ENCODE measurements at places on chromosomes 11 and 22.
A peak's percentile ranks its signal among the peaks of the same experiment; 100 is the strongest.

- DNase-seq: no peak
Observed at GRCh38 chr11:73225001-73225686, 7.1 kb downstream of the P2RY2 start.

- no peak for DNase-seq
Observed at GRCh38 chr11:67538306-67538705, 15.1 kb upstream of the CABP2 start.

DNA sequence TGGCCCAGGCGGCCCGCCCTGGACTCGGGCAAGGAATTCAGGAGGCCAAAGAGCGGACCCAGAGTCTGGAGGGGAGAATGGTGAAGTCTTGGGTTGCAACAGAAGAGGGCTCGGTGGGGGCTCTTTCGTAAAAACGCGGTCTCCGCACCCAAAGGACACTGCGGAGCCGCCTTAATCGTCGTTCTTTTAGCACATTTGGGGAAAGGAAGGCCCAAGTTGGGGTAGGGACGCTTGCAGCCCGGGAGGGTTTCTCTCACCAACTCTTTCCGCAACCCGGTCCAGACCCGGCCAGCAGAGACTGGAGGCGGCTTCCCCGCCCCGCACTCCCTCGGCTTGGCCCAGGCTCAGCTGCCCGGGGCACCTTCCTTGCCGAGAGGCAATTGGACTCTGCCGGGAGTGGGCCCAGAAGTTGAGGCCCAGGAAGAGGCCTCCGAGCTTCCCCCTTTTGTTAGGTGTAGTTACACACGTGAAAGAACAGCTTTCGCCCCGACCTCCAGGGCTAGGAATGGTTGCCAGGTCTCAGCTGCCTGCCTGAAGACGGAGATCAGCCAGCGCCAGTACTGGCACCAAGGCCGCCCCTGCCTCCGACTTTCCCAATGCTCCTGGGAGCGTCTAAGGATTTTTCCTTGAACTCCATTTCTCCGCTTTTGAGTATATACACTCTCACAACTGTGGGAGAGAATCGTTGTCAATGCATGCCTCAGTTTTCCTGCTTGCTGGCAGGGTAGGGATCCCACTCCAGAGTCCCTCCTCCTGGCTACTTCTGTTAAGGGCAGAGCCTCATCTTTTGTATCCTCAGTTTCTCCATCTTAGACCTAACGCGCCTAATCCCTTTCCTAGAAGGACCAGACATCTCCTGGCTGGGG is 3.7 kb downstream of the ALX4 start:
- no peak for DNase-seq

DNA sequence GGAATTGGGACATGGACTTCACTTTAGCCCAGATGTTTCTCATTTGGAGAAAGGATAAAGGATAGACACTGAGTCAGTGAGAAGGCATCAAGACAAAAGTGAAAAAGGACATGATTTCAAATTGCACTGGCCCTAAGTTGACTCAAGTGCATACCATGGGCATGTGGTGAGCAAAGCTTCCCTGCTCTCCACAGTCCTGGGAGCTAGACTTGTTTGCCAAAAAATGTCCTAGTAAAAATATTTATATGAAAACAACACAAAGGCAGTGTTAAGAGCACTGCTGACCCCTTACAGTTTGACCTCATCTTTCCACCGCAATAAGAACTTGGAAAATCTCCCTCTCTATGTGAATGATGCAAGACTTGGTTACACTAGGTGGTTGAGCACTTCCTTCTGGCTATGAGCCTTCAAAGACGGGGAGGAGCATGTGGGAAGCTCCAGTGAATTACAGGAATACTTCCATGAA is 46.5 kb upstream of the FIBIN start:
- DNase-seq: peak; percentile 48

DNA sequence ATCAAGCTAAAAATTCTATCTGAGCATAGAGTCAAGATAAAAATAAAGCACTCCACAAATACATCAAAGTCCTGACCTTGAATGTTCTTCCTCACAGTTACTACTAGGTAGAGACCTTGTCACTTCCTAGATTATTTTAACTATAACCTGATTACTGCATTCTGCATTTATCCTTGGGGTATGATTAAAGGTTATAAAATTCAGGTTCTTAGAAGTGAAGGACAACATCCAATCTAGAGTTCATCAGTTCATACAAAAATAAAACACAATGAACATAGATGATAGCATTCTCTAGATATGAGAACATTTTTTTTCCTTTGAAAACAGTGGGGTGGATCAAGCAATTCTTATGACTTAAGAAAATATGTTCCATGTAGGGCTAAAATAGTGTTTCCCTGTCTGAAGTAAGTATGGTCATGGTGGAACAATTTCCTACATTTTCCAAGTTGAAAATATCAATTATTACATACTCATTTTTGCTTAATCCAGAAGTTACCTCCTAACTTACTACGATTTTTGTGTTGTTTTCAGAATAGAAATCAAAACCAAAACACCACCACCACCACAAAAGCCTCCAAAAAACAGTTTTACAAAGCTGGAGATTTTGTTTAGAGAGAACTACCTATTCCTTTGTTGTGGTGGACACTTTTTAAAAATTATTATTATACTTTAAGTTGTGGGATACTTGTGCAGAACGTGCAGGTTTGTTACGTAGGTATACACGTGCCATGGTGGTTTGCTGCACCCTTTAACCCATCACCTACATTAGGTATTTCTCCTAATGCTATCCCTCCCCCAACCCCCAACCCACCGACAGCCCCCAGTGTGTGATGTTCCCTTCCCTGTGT is 112.0 kb upstream of the DDI1 start:
- DNase-seq: no peak

- no peak for DNase-seq
Observed at GRCh38 chr11:62402226-62402959, 16.4 kb upstream of the SCGB1A1 start.

DNA sequence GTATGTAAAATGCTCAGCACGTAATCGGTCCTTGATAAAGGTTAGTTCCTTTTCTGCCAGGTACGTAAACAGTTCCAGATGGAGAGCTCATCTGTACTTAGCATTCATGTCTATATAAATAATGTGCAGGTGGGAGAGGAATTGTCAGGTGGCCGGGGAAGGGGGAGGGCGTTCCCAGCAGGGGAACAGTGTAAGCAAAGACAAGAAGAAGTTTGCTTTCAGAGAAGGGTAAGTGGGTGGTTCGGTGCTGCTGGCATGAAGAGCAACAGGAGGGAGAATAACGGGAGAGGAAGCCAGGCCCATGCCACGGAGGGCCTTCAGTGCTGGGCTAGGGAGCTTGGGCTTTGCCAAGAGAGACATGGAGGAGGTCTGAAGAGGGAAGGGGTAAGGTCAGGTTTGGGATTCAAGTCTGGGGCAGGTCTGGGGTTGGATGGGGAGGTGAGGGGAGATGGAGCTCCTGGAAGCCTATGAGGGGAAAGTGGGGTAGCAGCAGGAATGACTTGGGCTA is 11.4 kb upstream of the WNT11 start:
- no peak for DNase-seq

- DNase-seq: no peak
Observed at GRCh38 chr11:46612326-46612725, 4.7 kb downstream of the HARBI1 start.

- no peak for DNase-seq
Observed at GRCh38 chr11:3198815-3199214, 19.8 kb downstream of the MRGPRG start.

GRCh38 chr22:42272431-42272999 is 2.1 kb upstream of the TCF20 start:
- DNase-seq: no peak

GRCh38 chr11:102551169-102551781 is 20.7 kb upstream of the MMP7 start:
- no peak for DNase-seq

- DNase-seq: no peak
Observed at GRCh38 chr11:84566671-84567070, 1060.5 kb downstream of the DLG2 start.

DNA sequence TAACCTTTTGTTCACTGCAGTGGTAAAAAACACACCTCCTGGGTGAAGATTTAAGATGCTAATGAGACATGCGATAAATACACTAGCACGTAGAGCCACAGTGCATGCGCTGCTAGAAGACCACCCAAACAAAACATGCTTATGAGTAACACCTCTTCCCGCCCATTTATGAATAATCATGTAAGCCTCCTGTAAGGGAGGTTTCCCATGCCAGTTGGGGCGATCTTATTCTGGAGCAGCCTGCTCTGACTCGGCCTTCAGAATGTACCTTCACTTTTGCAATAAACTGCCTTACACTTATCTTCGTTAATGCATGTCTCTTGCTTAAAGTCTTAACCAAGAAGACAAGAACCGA is 18.1 kb upstream of the SCARF2 start:
- no peak for DNase-seq

- no peak for DNase-seq
Observed at GRCh38 chr22:32674925-32675825, 126.3 kb upstream of the TIMP3 start.

- DNase-seq: no peak
Observed at GRCh38 chr11:119975561-119976152, 162.3 kb downstream of the TRIM29 start.

- DNase-seq: no peak
Observed at GRCh38 chr11:43947003-43947500, 4.6 kb downstream of the C11orf96 start.

DNA sequence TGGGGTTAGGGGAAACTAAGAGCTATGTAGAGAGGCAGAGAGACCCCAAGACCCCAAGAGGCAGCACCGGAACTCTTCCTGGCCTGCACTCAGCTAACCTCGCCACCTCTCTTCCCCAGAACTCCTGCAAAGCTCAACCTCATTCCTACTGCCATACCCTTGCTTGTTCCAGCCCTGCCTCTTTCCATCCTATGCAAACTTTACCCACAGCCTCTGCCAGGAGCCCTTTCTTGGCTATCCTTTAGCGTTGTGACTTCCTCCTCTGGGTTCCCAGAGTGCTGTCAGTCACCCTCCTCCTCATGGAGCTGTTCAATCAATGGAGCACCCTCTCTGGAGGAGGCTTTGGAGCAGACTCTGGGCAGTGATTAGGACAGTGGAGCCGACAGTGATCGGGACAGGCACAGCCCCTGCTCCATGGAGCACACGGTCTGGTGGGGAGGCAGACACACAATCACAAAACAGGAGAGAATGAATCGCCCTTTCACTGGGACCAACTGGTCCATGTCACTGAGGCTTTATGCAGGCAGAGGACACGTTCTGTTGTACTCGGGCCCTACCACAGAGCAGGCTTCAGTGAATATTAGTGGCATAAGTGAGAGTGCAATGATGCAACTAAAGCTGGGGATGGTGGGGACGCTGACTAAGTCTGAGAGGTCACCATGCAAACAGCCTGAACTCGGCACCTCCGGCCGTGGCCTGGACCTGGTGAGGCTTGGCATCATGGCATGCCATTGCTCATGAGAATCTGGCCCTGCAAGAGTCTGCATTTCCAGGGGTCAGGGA is 24.6 kb upstream of the P2RY2 start:
- DNase-seq: no peak

DNA sequence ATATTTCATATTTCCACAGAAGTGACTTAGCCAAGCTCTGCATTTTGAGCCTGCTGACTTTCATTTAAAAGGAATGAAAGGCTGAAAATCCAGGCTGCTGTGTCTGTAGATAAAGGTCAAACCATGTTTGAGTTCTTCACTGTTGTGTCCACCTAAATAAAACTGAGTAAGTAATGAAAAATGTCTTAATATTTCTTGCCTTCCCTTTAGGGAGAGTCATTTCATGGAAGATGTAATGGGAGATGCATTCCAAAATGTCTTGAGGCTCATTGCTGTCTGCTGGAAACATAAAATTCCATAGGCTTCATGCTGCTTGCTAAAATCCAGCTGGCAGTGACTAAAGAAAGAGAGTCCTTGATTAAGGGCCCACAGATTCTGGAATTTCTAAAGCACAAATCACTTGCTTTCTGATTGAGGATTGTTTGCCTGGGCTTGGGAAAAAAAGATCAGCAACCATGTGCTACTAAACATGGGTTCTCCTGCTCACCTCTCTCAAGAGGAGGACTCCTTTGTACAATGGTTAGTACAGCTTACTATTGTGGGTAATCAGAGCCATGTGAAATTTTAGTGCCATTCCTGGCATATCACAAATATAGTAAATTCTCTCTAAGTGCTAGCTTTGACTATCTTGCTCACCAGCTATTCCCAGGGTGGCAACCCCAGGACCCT is 56.9 kb downstream of the PANX1 start:
- DNase-seq: no peak

DNA sequence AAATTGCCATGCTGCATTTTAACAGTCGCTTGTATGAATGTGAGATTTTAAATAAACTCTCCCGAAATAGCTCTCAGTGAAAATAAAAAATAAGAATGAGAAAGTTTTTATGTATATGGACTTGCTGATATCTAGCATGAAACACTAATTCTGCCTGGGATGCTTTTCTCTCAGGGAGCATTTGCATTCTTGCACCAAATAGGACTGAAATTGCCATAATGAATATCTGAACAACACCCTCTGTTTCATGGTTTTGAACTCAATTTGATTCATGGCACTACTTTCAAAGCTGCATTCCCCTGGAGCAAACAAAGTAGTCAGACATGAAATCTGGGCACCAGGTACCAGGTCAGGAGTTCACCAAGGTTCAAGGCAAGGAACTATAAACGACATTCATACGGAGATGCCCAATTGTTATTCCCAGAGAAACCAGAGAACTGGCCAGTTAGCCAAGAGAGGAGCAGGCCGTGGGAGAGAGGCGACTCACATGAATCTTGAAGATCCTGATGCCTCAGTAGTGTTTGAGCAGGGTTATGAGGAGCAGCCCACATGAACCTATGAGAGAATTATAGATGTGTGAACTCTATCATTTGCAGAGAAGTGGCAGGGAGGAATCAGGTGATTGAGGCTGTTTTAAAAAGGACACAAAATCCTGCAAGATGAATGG is 270.6 kb upstream of the ZC3H12C start:
- DNase-seq: no peak

DNA sequence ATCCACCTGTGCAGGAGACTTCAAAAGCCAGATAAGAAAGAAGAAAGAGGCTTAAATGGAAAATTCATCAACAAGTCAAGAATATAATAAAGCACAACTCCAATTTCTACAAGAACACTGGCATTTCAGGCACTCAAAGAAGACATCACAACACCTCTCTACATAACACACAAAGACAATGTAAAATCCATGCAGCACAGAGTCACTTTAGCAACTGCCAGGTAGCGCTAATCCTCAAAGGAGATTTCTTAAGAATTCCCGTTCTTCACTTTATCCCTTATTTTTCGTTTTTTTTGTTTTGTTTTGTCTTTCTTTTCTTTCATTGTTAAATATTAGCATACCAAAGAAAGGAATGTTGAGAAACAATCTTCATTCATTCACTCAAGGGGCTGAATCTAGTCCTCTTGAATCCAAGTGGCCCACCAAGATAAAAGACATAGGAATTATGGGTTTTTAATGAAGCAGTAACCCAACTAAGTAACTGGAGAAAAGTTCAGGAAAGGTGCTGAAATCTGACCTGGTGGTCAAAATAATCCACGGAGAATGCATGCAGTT is 95.0 kb downstream of the CADM1 start:
- DNase-seq: no peak
